ENCODE measurements at places on chromosomes 1 and 21. TPM values are rescaled to one million over a fixed set of nuclear protein-coding genes. Genes with fewer than 3 reads are reported as not detected.

KCNJ9 gene
- total RNA-seq = not detected

S100A8 gene
- 0.42 TPM for total RNA-seq

S100A14 gene
- total RNA-seq = 0.24 TPM

DNA sequence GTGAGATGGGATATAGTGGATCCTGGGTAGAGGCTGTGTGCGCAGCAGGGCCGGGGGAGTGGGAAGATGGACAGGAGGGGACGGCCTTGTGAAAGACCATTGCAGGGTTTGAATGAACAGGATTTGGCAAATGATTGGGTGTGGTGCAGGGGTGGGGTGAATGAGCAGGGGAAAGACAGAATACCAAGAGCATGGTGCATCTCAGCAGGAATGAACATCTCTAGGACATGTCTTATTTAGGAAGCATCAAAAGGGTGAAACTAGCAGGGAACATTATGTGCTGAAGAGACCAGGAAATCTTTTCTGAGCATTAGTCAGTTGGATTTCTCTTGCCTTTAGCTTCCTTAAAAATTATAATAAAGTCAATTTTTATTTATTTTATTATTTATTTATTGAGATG lies 60.6 kb upstream of the SLC2A1 start:
- no peak for DNase-seq
- H3K27ac ChIP-seq = no peak overlapping the region
- H3K4me1 ChIP-seq = peaks cover 5% of the 10 kb centered on the region
- H3K4me3 ChIP-seq = no peak overlapping the region
- peaks cover 30% of the 10 kb centered on the region for H3K27me3 ChIP-seq

DNA sequence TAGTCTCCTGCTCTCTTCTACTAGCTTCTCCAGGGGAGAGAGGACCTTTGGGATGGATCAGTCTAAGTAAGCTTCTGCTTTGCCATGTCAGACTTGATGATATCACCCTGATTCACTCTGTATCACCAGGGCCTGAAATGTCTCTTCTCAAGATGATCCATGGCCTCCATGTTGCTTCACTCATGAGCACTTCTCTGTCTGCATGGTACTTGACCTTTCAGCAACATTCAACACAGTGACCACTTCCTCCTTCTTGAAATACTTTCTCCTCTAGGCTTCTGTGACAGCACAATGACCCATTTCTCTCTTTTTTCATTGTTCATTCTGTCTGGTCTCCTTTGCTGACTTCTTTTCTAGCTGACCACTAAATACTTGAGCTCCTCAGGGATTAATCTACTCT lies 35.3 kb upstream of the NGF start:
- DNase-seq = no peak
- no peak overlapping the region for H3K27ac ChIP-seq
- H3K4me1 ChIP-seq = no peaks in the 10 kb centered on the region

CRP gene
- total RNA-seq = 0.69 TPM

Measured in K562 (cell line).